NCI-H526 treated with DMSO at 0.1 percent for 48 hours (cell line): ENCODE measurements at places on chromosomes 6 and 20.

DNA sequence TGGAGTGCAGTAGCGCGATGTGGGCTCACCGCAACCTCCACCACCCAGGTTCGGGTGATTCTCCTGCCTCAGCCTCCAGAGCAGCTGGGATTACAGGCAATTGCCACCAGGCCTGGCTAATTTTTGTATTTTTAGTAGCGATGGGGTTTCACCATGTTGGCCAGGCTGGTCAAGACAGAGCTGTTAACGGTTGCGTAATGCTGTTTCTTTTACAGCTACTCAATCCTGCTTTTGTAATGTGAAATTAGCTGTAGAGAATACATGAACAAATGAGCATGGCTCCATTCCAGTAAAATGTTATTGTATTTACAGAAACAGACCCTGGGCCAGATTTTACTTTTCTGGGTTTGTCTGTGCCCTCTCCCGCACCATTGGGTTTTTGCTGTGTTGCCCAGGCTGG, 1.9 kb downstream of the PNLDC1 start:
- no peak for DNase-seq

DNA sequence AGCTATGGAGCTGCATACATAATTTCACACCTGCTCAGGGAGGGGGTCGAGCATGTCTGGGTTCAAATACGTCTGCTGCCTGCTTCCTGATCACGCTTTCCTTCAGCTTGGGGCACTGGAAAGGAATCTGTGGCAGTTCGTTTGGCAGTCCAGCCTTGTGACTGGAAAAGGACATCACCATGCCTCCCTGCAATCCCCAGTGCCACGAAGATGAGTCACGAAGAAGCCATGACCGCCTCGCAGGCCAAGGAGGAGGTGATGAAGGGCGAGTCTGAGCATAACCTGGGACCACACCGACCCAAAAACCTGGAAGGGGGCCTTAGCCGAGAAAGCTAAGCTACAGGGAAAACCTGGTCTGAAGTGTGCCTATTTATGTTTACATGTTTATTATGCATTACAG, 13.1 kb downstream of the JAG1 start:
- DNase-seq = no peak

DNA sequence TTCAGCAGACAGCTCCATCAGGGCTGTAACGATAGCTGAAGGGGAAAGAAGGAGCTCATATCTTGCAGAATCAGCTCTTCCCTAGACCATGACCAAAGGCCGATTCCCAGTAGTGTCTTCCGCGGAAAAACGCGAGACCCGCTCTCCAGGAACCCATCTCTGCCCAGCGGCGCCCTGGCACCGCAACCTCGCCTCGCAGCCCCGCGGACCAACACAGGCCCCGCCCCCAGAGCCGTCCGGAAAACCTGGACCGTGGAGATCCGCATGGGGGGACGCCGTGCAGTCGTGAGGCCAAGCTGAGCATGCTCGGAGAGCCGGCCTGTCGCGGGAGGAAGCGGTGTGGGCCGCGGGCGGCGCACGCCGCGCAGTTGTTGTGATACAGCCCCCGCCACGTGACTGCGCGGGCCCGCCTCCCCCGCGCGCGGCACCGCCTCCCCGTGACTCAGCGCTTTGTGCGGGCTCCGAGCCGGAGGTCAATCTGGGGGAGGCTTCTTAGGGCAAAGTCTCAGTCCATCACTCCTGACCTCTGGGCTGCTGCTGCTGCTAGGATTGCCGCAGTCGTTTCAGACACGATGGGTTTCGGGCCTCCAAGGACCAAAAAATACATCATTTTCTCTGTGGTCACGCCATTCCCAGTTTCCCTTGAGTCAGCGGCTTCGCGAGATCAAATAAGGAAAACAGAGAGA, 3.1 kb upstream of the GCLC start:
- peak; percentile 96 for DNase-seq

DNA sequence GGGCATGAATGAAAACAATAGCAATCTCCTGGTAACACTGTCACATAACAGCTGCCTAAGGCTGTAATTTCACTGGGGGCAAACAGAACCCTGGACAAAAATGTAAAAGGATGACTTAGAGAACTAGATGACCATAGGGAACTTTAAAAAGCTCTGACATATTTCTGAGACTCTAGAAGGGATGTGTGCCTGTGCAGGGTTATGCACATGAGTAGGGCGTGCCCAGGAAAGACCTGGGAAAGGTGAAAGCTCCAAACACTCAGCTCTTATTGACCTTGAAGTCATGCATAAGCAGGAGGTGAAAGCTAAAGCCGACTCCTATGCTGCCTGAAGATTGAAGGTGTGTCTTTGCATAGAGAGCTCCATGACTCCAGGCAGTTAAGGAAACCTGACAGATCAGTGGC, 118.4 kb upstream of the BTBD3 start:
- no peak for DNase-seq

GRCh38 chr6:127879685-127880084, 21.2 kb downstream of the THEMIS start:
- DNase-seq = no peak

- DNase-seq = no peak
These were observed 722.6 kb upstream of the NRSN1 start for GRCh38 chr6:23403460-23403859.

DNA sequence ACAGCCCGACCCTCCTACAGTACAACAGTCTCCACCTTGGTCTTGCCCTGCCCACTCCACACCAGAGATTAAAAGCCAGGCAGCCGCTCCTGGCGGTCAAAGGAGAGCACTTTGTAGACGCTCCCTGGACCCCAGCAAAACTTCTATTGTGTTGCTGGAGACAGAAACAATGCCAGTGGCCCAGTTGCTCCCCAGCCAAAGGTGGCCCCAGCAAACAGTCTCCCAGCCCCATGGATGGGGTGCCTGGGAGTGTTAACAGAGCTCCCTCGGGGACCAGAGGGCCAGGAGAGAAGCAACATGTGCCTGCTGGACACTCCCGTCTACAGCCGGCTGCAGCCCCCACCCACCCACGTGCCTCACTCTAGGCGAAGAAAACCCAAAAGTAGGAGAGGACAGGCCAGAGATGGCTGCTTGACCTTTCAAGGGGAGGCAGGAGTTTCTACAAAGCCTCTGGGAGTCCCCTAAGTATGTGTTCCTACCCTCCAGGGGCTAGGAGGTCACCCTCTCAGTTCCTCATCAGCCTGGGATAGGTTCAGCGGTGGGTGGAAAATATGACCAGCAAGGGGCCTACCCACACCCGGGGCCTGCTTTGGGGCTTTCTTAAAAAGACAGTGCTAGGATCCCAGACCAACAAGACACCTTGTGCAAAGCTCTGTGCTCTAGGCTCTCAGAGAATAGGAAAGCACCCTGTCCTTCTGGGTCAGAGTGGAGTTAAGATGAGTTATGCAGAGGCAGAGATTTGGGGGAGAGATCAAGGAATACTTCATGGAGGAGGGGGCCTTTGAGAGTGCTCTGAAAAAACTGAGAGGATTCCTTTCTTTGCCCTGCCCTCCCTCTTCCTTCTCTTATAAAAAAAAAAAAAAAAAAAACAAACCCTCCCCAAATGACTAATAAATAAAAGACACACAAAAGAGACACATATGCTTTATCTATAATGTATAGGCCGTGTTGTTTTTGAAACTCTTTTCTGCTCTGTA, 19.0 kb upstream of the PREX1 start:
- DNase-seq = no peak

DNA sequence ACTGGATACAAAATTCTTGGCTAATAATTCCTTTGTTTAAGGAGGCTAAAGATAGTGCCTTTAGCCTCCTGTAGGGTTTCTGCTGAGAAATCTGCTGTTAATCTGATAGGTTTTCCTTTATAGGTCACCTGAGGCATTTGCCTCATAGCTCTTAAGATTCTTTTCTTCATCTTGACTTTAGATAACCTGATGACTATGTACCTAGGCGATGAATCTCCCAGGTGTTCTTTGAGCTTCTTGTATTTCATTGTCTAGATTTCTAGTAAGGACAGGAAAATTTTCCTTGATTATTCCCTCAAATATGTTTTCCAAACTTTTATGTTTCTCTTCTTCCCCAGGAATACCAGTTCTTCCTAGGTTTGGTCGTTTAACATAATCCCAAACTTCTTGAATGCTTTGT, 479.4 kb upstream of the MAN1A1 start:
- DNase-seq = no peak

GRCh38 chr6:20203561-20204511, 8.4 kb downstream of the MBOAT1 start:
- no peak for DNase-seq

DNA sequence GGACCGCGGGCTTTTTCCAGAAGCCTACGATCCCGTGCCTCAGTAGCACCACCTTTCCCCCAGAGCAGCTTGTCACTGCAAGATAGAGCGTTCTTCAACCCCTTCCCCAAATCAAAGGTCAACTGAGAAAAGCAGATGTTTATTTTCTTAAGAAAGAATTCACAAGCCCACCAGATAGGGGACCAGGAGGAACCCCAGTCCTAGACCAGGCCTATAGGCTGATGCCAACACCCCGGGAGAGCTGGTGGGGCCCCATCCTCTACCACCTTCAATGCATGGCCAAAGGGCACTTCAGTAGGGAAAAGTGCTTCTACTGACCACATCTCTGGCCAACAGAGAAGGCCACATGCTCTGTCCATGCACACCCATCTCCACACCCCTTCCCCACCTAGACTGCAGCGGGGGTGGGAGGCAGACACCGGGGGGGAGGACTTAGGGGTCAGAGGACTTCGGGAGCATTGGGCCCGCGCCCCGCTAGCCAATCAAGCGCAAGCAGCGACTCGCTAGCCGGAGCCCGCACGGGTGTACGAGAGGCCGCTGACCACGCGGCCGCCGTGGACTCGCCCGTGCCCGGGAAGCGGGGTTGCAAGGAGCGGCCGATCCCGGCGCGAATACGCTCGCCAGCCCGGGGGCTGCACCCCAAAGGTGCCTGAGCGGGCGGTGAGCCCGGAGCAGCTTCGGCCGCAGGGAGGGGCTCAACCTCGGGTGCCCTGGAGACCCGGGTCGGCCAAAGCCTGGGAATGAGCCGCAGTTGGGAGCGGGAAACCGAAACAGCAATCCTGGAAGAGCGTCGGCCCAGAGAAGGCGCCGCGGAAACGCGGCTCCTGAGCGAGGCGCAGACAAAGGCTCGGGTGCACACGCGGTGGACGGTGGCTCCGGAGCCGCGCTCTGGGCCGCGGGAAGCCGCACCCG, 2.8 kb downstream of the PDE10A start:
- no peak for DNase-seq

- no peak for DNase-seq
These were observed 1.6 kb downstream of the SCAND1 start for GRCh38 chr20:35952480-35953386.

- no peak for DNase-seq
These were observed 16.4 kb downstream of the PIGT start for GRCh38 chr20:45432294-45432693.

DNA sequence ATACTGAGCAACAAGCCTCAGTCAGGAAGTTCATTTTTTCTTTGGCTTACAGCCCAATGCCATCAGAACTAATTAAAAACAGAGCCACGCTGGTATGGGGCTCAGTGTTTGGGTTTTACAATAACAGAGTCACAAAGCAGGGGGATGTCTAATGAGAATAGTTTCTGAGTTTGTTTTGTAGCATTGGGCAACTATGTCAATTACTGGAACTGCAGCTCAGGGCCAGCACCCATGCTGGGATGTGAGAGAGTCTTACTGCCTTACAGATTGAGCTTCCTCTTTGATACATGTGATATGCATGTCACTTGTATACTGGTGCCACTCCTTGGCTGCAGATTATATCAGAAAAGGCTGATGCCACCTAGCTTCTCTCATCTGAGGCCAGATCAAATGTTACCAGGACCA, 117.6 kb downstream of the TFAP2B start:
- no peak for DNase-seq

DNA sequence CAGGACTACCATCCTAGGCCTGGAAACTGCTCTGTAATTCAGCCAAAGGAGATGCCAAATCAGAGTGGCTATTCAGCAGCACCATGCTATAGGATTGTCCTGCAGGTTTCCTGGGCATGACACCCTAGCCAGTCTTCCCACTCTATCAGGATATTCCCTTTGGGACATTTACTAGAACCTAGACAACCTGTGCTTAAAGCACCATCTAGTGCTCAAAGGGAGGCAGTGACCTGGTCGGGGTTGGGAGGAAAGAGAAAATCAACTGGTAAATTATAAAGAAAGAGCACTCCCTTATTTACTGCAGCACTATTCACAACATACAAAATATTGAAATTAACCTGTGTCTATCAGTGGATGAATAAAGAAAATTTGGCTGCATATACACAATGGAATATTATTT, 67.2 kb upstream of the SMLR1 start:
- DNase-seq = no peak

DNA sequence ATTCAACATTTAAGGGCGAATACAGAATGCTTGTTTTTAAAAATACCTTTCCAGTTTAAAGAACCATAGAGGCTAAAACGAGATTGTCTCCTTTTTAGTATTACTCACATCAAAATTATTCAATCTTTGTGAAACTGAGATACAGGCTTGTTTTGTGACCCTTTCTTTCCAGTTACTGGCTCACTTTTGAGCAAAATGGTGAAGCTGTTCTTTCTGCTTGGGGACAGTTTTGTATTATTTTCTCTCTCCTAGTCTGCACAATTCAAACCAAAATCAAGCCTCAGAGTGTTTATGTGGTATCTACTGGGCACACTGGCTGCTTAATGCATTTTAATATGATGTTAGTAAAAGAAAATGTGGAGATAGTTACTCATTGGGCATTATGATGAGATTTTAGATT, 36.5 kb downstream of the HIVEP1 start:
- DNase-seq = no peak

GRCh38 chr6:123913863-123914262, 110.2 kb downstream of the NKAIN2 start:
- DNase-seq = no peak

- DNase-seq = no peak
These were observed 317.6 kb downstream of the CLIC5 start for GRCh38 chr6:45698046-45698445.

DNA sequence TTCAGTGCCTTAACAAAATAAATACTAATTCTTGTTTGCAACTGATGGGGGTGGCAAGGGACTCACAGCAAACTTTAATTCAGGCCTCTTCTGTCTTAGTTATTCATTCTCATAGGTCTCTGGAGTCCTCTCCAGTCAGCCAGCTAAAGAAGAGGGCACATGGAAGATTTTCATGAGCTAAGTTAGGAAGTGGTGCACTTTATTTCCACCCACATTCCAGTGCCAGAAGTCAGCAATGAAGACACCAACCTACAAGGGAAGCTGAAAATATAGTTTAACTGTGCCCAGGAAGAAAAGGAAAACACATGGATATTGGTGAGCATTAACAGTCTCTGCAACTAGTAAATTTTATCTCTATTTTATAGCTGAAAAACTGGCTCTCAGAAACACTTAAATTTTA, 16.7 kb upstream of the IRAK1BP1 start:
- no peak for DNase-seq
